Large intestine (tissue), 12 donors: ENCODE measurements at places on chromosomes 4 and X. TPM values are rescaled to one million over a fixed set of nuclear protein-coding genes. Genes with fewer than 3 reads are reported as not detected.

DNA sequence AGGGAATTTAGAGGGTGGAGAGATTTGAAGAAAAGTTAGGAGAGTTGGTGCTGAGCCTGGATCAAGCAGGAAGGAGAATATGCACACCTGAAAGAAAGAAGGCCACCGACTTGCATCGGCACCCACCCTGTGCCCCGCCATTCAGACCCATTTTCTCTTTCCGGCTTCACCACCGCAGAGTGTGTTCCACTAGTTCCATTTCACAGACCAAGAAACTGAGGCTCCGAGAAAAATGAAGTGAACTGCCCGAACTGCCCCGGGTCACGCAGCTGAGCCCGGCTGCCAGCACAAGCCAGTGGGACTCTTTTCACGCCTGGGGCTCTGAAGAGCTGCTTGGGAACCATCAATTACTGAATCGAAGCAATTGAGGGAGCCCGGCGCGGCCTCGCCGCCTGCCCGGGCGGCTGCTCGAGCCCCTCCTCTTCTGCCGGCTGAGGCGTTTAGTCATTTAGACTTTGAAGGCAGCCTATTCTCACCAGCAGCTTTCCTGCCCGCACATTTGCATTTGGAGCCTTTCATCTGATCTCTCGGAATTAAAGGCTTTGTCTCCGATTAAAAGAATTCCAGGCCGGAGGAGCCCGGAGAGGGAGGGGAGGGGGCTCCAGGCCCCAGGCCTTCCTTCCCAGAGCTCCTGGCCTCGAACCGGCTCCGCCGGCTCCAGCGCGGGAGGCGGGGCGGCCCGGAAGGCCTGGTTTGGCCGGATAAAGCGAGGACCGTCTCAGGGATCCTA is 140.2 kb upstream of the PJA1 start:
- H3K4me1 ChIP-seq = peaks cover 34% of the 10 kb centered on the region
- no peak overlapping the region for H3K27ac ChIP-seq
- H3K36me3 ChIP-seq = no peaks in the 10 kb centered on the region
- no peak overlapping the region for H3K4me3 ChIP-seq
- no peaks in the 10 kb centered on the region for H3K27me3 ChIP-seq

- H3K27ac ChIP-seq = no peak overlapping the region
- peaks cover 84% of the 10 kb centered on the region for H3K27me3 ChIP-seq
- peaks cover 5% of the 10 kb centered on the region for H3K4me1 ChIP-seq
Observed at GRCh38 chr4:6561706-6562371, 13.2 kb upstream of the MAN2B2 start.

- DNase-seq = no peak
- H3K4me3 ChIP-seq = no peak overlapping the region
- H3K4me1 ChIP-seq = peaks cover 7% of the 10 kb centered on the region
- H3K27me3 ChIP-seq = no peaks in the 10 kb centered on the region
- peaks cover 30% of the 10 kb centered on the region for H3K36me3 ChIP-seq
- H3K27ac ChIP-seq = no peak overlapping the region
Observed at GRCh38 chr4:40461062-40461461, 125.9 kb downstream of the CHRNA9 start.

FGF13 gene
- polyA plus RNA-seq = 32.9 TPM

DNA sequence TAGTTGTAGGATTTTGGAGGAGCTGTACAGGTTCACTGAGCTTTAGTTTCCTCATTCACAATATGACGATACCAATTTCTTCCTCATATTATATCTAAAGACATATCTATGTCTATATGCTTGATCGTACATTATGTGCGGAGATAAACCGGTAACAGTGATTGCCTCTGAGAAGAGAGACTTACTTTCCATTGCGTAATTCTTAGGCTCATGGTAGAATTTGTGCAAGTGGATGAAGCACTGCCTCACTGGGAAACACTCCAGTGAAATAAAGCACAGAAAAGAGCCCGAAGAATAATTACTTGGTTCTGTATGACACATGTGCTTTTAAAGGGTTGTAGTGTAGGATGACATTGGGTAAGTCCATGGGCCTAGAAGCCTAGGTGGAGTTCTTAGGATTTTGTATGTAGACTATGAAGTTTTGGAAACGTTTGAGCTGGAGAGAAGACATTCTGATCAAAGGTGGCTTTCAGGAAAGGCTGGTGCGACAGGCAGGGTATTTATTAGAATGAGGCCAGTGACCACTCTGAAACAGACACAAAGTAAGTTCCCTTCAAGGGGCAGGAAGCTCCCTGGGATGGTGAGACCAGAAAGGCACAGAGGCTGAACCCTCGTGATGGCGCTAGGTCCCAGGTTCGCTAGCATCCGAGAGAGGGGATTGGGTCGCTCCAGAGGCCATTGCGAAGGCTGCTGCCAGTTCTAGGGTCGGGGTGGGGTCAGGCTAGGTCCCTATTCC is 649 bp upstream of the VBP1 start:
- no peak for DNase-seq
- peak overlapping the region; percentile 79 for H3K4me3 ChIP-seq
- peak overlapping the region; percentile 66 for H3K27ac ChIP-seq
- peaks cover 5% of the 10 kb centered on the region for H3K4me1 ChIP-seq
- no peaks in the 10 kb centered on the region for H3K36me3 ChIP-seq

GRCh38 chr4:78517050-78517652 is 34.4 kb upstream of the ANXA3 start:
- no peak overlapping the region for H3K27ac ChIP-seq
- H3K4me3 ChIP-seq = no peak overlapping the region
- no peak for DNase-seq
- peaks cover 7% of the 10 kb centered on the region for H3K36me3 ChIP-seq
- peaks cover 8% of the 10 kb centered on the region for H3K4me1 ChIP-seq

- no peaks in the 10 kb centered on the region for H3K4me1 ChIP-seq
- no peak for DNase-seq
- no peaks in the 10 kb centered on the region for H3K27me3 ChIP-seq
- no peak overlapping the region for H3K4me3 ChIP-seq
Observed at GRCh38 chr4:125388613-125389012, 73.9 kb downstream of the FAT4 start.
